ENCODE measurements at places on chromosomes 1 and 21. TPM values are rescaled to one million over a fixed set of nuclear protein-coding genes. Genes with fewer than 3 reads are reported as not detected.

DNA sequence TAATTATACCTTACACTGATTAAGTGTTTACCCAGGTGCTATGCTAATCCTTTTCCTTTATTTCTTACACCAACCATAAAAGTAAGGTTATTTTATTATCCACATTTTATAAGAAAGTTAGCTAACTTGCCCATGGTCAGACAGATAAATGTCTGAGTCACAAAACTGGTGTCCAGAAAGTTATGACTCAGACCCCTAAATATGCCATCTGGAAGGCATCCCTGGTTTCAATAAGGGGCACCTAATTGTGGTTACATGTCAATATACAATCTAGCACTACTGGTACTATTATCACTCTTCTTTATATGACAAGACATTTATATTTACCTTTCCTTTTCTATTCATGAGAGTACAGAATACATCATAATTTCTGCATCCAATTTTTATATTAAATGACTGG lies 496.5 kb upstream of the ADGRL2 start:
- DNase-seq = no peak

- no peak for DNase-seq
Measured at GRCh38 chr1:12553963-12554362, 64.0 kb downstream of the DHRS3 start.

DNA sequence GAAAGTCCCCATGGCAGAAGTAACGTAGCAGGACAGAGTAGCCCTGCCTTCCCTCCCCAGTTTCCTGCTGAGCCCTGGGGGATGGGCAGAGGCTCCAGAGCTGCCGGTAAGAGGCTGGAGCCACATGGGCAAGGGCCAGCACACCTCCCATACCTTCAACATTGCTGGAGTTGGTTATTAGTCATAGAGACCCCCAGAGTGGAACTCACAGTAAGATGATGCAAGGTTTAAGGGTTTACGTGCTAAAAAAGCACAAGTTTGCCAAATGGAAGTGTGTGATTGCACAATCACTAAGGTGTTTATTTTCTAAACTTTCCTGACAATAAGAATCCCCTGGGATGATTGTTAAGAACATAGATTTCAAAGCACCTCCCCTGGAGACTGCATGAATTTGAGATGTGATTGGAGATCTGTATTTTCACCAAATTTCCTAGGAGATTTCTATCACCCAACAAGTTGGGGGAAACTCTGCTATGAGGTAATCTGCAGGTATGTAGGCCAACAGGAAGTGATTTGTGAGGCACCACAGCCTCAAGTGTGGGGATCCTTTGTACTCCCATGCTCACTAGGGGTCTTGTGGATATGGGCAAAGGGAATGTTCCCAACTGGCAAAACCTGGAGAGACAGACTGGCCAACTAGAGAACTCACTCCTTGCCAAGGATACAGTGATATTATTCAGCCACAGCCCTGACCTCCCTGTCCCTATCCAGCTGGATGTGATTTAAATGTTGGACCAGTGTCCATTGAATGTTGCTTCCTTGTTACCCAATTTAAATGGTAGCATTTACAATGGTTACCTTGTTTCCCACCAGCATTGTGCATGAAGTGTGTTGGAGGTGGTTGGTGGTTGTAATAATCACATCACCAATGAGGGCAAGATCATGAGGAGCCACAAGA lies 37.1 kb upstream of the CSF1 start:
- no peak for DNase-seq

DNA sequence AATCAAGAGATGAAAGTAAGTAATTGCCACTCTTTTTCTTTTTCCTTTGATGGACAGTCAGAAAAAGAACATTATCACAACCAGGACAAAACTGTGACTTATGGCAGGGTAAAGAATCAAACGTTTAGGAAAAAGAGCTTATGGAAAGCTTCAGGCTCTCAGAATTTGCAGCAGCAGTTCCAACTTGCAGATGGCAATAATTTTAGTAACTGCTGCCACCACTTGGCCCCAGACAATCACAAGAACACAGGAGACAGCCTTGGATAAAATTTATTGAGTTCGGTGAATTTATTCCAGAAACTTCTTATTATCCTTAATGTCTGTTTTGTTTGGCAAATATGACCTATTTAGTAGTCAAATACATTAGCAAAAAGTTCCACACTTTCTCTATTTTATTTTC lies 804.4 kb downstream of the BRINP3 start:
- DNase-seq = no peak

DNA sequence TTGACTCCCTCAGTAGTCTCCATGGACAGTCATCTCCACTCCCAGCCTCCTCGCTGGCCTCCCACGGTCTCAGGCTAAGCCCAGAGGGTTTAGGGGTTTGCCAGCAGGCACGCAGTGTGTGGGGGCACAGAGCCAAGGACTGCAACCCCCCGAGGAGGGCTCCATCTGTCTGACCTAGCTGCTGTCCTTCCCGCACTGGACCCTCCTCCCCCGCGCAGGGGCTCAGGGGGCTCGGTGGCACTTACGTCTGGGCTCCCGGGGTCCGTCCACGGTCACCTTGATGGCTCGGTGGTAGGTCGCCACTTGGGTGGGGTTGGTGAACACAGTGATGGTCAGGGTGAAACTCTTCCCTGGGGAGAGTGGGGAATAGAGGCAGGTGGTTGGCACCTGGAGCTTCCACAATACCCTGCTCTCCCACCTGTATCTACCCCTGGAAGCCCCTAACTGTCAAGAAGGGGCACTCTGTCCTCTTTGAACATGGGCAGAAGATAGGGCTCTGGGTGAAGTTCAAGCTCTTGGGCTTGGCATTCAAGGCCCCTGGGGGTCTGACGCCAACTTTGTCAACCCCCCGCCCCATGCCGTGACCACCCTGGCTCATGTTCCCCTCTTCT lies 11.0 kb downstream of the RUNX3 start:
- no peak for DNase-seq

- no peak for DNase-seq
Measured at GRCh38 chr1:90007979-90008404, 13.1 kb downstream of the ZNF326 start.

GRCh38 chr1:152626744-152627143 lies 3.8 kb upstream of the LCE3A start:
- DNase-seq = no peak

DNA sequence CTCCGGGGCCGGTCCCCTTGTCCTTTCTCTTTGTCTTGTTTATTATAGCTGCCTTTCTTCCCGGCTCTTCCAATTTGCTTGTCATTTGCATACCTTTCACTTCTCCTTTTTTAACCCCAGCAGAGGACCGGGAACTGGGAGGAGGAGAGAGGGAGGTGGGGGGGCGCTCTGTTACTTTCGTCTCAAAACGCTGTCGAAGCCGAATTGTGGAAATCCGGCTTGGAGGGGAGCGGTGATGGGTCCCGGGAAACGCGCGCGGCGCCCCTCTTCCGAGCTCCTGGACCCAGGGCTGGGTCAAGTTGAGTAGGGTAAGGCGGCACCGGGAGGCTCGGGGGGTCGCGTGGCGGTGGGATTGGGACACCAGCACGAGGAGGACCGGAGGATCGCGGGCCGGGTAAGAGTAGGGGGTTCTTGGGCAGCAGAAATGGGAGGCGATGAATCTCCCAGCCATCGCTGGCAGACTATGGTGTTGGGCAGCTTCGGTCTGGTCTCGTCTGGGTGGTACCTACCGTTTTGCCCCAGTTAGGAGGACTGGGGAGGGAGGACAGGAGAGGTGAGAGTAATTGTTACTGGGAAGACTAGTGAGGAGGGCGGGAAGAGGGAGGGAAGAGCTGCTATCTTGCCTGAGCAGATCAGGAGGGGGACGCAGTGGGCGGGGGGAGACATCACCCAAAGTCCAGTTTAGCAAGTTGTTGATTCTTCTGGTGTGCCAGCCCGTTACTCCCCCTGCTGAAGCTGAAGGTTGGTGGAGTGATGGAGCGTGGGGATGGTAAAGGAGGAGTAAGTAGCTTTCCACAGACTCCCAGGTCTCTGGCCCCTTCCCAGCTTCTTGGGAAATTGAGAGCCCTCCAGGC lies 1.5 kb downstream of the PROX1 start:
- DNase-seq = peak; percentile 60

DNA sequence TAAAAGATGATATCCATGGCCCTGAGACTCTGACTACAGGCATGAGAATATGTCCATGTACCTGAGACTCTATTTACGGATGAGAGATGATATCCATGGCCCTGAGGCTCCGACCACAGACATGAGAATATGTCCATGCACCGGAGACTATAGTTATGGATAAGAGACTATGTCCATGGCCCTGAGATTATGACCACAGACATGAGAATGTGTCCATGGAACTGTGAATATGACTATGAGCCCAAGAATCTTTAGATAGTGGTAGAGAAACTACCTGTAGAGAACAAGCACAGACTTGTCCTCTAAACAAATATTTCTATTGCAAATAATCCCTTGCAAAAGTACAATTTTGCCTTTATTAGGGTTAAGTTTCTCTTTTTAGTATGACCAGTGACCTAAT lies 263.2 kb downstream of the PCP4 start:
- DNase-seq = no peak

- no peak for DNase-seq
Measured at GRCh38 chr1:26315874-26316850, 1.6 kb upstream of the CD52 start.

DNA sequence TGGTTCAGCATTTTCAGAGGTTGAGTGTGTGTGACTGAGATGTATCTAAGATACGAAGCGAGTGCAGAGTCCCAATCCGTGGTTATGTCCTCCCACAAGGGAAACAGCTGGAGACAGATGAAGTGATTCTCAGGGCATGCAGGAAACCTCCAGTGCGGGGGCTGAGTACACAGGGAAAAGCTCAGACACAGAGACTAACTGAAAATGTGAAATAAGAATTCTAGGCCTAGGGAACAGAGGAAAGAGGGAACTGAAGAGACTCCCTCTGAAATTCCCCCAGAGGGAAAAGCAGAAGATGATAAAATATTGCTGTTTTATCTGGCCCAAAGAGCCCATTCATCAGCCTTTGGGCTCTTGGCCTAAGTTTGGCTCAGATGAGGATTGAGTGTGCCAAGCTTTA lies 116.8 kb downstream of the LRRC53 start:
- no peak for DNase-seq

The SFN gene
- total RNA-seq = 0.53 TPM

The RORC gene
- 0.45 TPM for total RNA-seq

The SOD1 gene
- total RNA-seq = 209 TPM

The MLLT11 gene
- 2.5 TPM for total RNA-seq

All from sciatic nerve (tissue), 2 donors.